ENCODE measurements at places on chromosomes 13 and 19.

- peak; percentile 67 for DNase-seq
Measured at GRCh38 chr19:19618219-19619051, at the start of gene PBX4. Gene PBX4, minus strand, starts transcription at chr19:19618687. Its CDS starts 58 bp downstream, at chr19:19618629.

GRCh38 chr19:47613165-47614020, 4.5 kb downstream of the BICRA start:
- peak; percentile 83 for DNase-seq

DNA sequence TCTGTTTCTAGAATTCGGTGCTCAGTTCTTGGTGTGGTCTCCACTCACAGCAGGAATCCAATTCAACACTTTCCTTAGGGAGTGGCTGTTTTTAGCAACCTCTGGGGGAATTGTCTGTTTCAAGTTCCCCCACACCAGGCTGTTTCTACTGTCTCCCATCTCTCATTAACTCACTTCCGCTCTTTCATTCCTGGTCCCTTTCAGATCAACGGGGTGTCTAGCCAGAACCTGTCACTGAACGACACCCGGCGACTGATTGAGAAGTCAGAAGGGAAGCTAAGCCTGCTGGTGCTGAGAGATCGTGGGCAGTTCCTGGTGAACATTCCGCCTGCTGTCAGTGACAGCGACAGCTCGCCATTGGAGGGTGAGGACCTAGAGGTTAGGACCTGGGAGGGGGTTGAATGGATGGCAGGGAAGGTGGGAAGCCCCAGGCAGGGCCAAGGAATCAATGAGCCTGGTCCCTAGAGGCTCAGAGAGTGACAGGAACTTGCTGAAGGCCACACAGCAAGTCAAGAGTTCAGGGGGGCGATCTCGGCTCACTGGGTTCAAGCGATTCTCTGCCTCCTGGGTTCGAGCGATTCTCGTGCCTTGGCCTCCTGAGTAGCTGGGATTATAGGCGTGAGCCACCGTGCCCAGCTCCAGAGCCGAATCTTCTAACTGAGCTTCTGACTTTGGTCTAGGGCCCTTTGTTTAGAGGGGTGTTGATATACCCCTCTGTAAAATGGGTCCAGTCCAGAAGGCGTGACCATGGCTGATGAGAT, 25.5 kb downstream of the TJP3 start:
- DNase-seq: no peak

GRCh38 chr13:72700509-72700908, 26.9 kb downstream of the MZT1 start:
- no peak for DNase-seq

DNA sequence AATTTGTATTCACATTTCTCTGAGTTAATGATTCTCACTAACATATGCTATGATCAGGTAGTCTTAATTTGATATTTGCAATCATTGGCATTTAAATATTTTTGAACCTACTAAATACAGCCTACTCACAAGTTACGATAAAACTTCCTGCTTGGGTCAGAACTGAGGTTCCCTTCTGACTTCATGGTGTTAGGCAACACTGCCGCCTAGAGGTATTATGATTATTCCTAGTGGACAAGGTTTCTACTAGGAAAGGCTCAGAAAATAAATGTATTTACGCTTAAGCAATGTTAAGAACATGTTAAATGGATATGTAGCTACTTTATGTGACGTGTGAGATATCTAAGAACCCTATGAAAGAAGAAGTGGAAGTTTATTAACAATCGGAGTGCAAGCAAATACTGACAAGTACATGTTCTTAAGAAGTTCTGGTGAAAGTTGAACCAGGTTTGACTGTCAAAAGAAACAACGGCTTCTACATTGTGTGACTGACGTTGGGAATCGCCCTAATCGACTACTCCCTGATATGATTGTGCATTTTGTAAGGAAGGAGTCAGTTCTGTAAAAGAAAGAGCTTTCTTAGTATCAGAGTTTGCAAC, 1395.8 kb downstream of the SLITRK5 start:
- DNase-seq: peak; percentile 31
